NCI-H510A (cell line): ENCODE measurements at places on chromosomes 16 and 17.

GRCh38 chr16:84482001-84482891 lies 22.2 kb downstream of the MEAK7 start:
- DNase-seq, result no peak

DNA sequence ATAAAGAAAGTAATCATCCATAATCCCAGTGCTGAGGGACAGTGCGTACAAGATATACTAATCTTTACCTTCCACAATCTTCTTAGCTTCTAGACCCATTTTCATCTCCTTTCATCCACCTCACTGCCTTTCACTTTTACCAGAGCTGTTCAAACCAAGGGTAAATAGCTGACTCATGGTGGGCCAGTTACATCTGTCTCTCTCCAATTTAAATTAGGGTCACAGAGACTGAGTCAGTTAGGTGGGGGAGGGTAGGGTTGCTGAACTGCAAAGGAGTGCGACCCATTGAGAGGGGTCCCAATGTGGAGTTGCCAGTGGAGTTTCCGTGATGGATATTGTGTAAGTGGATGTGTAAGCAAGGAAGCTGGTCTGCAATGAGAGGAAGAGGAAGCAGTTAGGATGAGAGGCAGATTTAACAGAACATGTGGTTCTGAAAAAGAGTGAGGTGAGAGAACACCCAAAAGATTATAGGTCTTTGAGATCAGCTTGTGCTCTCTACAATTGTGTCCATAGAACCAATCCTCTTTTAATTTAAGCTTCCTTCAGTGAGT lies 83.5 kb downstream of the GP2 start:
- no peak for DNase-seq

DNA sequence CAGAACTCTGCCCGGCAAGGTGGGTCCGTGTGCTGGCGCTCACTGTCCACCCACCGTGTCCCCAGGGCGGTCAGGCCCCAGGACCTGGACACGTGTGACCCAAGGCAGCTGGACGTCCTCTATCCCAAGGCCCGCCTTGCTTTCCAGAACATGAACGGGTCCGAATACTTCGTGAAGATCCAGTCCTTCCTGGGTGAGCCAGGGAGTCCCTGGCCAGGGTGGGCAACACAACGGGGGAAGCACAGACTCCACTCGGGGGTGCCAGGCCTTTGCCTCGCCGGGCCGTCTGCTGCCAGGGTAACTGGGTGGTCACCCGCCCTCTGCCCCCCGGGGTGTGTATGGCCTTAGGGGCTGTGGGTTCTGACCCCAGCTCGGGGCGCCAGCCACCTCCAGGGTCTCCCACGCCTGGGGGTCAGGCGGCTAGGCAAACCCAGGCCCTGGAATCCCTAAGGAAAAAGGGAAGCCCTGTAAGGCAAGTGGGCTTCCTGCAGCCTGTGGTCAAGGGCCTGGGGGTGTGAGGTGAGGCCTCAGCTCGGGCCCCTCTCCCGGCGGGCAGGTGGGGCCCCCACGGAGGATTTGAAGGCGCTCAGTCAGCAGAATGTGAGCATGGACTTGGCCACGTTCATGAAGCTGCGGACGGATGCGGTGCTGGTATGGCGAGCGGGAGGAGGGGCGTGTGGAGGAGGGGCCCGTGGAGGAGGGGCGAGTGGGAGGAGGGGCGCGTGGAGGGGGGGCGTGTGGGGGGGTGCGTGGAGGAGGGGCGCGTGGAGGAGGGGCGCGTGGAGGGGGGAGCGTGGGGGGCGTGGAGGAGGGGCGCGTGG lies 6.5 kb downstream of the MSLN start:
- DNase-seq, result no peak

DNA sequence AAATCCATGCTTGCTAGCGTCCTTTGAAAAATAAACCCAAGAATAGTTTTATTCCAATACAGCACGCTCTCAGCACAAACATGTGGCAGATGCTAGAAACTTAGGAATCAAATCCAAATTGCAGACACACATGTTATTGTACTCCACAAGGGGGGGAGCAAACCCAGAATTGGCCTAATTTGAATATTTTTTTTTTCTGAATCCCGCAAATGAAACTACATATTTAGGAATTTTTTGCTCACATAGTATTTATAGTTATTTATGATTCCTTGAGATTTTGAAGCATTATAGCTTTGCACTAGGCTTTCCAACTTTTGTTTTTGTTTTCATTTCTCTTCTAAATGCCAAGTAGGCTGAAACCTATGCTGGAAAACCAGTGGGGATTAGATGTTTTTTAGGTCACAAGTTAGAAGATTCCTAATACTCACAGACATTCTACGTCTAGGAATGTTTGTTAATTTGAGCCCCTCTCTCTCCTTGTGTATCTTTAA lies 59.3 kb upstream of the CDH11 start:
- DNase-seq, result no peak

DNA sequence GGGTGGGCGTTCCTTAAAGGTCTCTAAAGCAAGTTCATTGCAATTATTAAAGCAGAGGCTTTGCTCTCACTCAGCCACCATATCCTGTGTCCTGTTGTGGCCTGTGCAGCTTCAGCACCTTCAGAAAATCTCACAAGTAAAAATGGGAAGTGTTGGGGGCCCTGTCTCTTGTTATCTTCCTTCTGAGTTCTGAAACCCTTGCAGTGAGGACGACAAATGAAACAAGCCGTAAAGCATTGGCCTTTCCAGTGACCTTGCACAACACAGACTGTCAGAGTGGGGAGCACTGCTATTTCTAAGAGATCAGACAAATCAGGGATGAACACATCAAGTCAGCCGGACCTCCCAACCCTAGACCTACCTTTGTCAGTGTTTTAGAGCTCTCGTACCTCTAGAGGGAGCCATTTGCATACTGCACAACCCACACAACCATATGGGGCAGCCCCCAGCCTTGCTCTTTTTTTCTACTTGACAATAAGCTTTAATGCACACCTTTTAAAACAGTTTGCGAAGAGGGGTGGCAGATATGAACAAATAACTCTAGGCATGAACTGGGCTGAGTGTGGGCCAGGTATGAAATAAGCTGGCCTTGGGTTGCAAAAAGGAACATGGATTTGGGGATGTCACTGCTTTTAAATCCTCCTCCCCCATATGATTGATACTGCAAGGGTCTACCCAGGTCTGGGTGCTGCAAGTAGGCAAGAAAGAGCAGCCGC lies 89.8 kb downstream of the KATNIP start:
- peak; percentile 14 for DNase-seq

DNA sequence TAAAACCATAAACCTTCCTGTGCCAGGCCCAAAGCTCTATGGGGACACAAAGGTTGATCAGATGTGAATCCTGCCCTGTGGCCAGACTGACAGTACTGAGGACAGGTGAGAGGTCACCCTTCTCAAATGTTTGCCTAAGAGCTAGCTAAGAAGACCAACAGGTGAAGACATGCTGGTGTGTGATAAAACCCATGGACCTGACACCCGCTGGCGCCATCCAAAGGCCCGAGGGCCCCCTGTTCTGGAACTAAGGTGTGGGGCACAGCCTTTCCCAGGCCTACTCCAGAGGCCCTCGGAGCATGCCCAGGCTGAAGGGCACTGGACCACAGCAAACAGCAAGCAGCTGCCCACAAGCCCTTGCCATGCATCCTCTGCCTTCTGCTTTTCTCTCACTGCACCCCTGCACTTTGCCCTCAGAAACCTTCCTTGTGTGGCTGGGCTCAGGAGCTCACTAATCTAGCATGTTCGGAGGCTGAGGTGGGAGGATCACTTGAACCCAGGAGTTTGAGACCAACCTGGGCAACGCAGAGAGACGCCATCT lies 5.2 kb upstream of the CDK3 start:
- no peak for DNase-seq
